Tibial artery (tissue), 4 donors: ENCODE measurements at places on chromosomes 4 and X.

GRCh38 chr4:32752962-32753361 is 2032.8 kb downstream of the PCDH7 start:
- DNase-seq = no peak

- no peak for DNase-seq
Observed at GRCh38 chr4:86054286-86055032, 305.4 kb downstream of the MAPK10 start.

DNA sequence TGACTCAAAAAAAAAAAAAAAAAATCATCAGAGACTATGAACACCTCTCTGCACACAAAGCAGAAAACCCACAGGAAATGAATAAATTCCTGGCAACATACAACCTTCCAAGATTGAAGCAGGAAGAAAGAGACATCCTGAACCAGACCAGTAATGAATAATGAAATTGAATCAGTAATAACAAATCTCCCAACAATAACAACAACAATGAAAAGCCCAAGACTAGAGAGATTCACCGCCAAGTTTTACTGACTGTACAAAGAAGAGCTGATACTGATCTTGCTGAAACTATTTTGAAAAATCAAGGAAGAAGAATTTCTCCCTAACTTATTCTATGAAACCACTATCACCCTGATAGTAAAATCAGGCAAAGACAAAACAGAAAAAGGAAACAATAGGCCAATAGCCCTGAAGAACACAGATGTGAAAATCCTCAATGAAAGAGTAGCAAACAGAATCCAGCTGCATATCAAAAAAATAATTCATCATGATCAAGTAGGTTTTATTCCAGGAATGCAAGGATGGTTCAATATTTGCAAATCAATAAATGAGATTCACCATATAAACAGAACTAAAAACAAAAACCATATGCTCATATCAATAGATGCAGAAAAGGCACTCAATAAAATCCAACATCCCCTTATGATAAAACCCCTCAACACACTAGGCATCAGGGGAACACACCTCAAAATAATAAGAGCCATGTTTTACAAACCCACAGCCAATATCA is 31.0 kb upstream of the PLK4 start:
- no peak for DNase-seq

GRCh38 chrX:68431836-68432235 is 1.5 kb downstream of the OPHN1 start:
- no peak for DNase-seq

DNA sequence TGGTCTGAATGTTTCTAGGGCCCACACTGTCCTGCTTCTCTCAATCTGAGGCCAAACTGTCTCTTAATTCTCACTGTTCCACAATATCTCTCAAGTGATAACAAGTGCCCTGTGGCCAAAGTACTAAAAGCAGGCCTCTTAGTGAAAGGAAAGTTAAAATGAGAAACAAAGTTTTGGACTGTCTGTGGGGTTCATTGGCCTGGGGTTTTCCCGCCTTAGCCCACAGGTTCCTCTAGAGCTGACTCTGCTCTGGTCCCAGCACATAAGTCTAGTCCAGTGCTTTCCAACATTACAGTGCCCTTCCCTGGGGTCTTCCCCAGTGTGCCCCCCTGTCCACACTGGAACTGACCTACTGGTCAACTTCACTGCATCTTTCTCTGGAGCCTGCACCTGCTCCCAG is 6.3 kb downstream of the MAGEB1 start:
- no peak for DNase-seq

GRCh38 chrX:108447303-108447702 is 7.7 kb downstream of the COL4A5 start:
- DNase-seq = no peak

DNA sequence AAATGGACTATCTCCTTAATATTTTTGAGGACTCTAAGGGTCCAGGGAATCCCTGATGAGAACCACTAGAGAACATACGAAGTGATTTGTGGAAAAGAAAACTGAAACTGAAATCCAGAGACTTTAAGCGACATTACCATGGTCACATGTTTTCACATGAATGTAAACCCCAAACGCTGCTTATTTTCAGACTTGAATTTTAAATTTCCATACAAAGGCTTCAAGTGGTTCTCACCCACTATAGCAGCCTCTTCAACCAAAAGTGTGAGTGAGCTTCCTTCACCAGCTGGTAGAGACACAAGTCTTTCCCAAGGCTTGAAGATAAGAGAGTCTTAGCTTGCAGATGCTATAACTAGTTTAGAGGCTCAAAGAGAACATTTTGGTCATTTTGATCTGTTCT is 232.7 kb downstream of the MGST2 start:
- DNase-seq = no peak

DNA sequence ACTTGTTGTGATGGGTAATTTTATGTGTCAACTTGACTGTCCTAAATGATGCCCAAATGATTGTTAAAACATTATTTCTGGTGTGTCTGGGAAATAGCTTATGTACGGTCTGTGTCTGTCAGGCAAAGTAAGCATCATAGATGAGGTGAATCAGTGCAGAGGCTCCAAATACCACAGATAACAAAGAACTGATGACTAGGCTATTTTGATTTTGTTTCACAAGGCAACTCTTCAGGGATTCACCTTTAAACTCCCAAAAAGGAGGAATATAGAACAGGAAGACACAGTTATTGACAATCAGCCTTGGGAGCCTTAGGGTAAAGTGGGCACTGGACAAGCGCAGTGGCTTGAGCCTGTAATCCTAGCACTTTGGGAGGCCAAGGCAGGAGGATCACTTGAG is 290.7 kb downstream of the PCDH10 start:
- DNase-seq = no peak

DNA sequence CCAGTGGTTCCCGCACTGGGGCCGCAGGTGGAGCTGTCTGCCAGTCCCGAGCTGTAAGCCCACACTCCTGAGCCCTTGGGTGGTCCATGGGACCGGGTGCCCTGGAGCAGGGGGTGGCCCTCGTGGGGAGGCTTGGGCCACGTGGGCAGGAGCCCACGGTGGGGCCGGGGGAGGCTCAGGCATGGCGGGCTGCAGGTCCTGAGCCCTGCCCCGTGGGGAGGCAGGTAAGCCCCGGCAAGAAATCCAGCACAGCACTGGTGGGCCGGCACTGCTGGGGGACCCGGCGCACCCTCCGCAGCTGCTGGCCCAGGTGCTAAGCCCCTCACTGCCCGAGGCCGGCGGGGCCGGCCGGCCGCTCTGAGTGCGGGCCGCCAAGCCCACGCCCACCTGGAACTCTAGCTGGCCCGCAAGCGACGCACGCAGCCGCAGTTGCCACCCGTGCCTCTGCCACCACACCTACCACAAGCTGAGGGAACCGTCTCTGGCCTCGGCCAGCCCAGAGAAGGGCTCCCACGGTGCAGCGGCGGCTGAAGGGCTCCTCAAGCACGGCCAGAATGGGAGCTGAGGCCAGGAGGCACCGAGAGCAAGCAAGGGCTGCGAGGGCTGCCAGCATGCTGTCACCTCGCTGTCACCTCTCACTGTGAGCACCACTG is 2.0 kb upstream of the METAP1 start:
- no peak for DNase-seq

GRCh38 chr4:57342411-57342810 is 232.2 kb upstream of the IGFBP7 start:
- DNase-seq = no peak

DNA sequence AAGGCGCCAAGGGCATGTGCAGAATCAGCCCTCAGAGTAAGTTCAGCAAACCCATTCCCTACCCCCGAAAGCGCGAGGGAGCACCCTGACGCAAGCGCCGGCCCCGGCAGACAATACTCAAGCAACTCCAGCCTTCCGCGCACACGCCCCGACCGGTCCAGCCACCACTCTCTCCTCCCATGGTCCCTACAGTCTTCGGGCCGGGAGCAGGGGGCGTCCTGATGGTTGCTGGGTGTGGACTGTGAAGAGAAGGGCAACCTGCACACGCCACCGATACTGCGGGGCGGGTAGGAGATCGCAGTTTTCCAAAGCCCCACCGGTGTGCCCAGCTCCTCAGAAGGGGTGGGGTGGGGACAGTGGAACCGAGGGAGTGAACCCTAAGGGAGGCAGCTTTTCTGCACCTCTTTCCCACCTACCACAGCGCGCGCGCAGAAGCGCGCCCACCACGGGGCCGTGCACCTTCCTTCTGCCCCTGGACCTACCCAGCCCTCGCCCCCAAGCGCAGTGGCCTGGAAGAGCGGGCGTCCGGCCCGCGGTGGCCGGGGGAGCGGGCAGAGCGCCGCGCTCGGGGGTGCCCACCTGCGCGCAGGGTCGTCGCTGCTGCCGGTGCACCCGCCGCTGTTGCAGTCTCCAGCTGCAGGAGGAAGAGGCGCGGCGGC is 650.2 kb upstream of the DIPK2B start:
- DNase-seq = no peak

DNA sequence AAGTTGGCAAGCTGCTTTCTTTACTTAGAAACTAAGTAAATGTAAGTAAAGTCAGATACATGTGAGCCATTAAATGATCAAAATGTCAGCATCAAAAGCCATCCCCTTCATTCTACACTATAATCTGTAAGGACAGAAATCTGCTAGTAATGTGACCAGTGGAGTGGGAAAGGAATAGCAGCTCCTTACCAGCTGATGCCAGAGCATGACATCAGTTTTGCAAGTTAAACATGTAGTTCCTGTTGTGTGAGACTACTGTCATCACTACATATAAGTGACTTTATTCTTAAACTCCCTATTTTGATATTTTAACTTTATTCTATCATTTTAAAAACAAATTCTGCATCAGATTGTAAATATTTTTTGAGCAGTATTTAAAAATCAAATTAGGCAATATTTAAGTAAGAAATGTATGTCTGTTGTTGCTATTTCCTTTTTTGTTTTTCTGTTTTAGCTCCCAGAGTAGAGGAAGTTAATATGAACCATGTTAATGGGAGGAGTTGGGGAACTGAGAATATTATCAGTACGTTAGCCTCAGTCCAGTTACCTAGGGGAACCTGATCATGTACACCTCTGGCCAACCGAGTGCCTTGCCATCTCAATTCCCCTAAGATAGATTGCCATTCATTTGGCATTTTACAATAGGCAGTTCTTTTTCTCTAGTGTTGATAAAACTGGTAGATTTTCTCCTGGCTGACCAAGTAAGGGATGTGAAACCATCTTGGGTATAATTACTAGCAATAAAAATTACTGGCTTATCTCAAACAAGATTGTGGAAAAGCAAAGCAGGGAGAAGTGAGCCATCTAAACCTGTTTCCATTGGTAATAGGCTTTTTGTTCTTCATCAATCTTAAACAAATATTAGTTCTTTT is 34.7 kb downstream of the CCNI start:
- no peak for DNase-seq

DNA sequence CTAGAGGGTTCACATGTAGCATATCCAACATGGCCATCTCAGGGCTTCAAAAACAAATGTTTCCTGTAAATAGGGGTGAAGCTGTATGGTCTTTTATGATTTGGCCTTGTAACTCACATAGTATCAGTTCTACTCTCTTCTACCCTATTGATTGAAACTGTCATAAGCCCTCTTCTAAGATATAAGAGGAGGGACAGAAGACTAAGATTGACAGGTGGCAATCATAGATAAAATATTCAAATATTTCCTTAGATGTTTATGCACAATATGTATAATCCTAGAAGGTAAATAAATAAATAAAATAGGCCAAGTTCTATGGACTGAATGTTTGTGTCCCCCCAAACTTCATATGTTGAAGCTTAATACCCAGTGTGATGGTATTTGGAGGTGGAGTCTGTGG is 6.9 kb upstream of the BEX3 start:
- DNase-seq = no peak

DNA sequence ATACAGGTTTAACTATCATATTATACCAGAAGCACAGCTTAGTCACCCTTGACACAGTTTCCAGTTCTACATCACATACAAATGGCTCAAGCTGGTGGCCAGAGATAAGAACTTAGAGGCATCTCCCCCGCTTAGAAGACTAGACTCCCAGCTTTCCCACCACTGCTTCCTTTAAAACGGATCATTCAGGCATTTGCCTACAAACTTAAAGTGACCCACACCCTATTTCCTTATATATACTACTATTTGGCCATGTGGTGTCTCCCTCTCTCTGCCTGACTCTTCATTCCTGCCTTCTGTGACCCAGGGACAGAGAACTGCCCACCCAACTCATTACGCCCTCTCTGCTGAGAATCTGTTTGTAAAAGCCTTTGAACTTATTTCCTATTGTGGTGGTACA is 781.2 kb upstream of the DIAPH2 start:
- no peak for DNase-seq

GRCh38 chrX:2540426-2540947 is 39.7 kb upstream of the DHRSX start:
- DNase-seq = no peak

GRCh38 chr4:177555007-177555574 is 112.9 kb upstream of the AGA start:
- DNase-seq = no peak

DNA sequence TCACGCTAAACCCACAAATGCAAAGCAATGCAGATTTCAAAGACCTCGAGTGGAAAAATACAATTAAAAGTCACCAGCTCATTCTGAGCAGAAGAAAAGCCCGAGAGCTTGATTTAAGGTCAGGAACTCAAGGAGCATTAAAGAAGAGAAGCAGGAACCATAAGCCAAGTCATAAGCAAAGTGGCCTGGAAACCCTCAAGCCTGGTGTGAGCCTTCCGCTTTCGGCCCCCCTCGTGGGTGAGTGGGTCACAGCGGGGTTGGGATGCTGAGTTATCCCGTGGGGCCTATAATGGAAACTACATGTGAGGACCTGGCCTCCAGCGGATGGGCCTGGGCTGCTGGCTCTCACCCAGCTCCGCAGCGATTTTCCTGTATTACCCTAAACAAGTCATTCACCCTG is 504.3 kb downstream of the RAB28 start:
- no peak for DNase-seq

- DNase-seq = no peak
Observed at GRCh38 chrX:15929194-15929593, 74.6 kb upstream of the AP1S2 start.

GRCh38 chrX:51496501-51497291 is at the start of gene NUDT11:
Gene NUDT11, minus strand, starts transcription at chrX:51496592. Its CDS starts 148 bp downstream, at chrX:51496444.
- peak; percentile 71 for DNase-seq

GRCh38 chr4:11506194-11506593 is 77.5 kb upstream of the HS3ST1 start:
- no peak for DNase-seq

DNA sequence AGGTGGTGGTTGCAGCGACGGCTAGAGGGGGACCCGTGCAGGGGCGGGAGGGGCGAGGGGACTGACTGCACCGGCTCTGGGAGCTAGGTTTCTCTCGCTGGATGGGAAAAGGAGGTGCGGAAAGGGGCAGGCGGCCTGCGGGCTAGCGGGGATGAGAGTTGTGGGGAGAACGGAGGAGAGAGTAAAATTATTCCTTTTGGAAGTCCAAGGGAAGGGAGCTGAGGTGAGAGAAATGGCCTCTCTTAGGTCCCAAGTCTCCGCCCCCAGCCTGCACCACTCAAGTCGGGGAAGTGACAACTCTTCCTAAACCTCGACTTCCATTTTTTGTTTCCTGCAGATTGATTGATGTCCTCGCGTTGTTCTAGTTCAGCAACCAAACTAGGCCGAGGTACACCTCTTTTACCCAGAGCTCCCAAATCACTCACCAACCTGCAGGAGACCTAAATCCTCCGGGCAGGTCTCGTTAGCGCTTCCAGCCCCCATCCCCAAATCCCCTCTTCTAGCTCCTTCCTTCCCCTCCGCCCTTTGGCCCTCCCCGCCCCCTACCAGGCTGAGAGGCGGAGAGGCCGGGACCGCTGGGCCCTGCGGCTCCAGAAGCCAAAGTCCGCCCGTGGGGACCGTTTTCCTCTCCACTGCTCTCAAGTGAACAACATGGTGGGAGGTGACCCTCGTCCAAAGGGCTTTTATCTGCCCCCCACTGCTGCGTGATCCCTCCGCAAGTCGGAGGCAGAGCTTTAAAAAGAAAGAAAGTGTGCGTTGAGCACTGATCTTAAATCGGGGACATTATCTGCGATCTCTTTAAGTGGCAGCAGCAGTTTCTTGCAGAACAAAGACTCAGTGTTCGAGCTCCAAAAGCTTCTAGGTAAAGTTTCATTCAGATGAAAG is 7.3 kb downstream of the PITX2 start:
- DNase-seq = no peak

- peak; percentile 33 for DNase-seq
Observed at GRCh38 chrX:95885074-95885473, 799.6 kb upstream of the DIAPH2 start.
